ENCODE measurements at places on chromosomes 13 and 19.

GRCh38 chr19:2423071-2423914, 4.1 kb downstream of the TIMM13 start:
- DNase-seq, result no peak

DNA sequence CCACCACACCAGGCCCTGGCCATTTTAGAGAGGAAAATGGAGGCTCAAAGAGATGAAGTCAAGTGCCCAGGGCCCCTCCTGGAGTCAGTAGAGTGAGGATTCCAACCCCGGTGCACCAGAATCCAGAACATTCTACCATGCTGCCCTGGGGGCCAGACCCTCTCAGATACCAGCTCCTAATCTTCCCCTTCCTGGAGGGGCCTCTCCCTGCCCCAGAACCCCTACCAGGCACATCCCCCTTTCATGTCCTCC, 11.1 kb downstream of the CAPN12 start:
- DNase-seq, result no peak

DNA sequence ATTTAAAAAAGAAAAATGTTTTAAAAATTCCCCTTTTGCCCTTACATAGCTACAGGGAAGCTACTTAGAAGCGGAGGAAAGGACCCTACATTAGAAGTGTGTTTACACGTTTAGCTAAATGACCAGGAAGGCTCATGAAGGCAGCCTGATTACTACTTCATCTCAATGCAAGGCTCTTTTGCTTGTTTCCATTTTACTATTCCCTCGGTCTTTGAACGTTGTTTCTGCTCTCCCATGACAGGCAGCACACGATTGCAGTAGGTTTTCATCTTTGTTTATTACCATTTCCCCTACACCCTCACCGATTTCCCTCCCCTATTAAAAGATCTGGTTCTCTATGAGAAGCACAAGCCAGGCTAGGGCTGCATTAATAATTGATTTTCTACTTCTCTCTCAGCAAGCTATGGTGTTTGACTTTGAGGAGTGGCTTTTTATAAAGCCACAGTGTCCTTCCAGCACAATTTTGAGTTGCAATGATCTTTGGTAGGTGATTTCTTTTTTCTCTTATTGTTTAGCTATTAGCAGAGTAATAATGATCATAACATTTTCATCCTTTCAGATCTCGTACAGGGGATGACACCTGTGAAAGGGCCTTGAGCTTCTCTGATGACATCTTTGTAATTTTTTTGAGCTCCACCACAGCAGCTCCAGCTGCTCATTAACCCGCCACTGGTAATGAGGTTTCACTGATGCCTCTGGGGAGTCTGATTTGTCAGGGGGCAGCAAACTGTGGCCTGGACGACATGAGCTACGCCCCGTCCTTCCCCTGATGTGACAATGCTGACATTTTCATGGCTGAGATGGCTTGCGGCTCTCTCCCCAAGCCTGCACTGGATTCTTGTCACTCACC, 670.3 kb downstream of the UQCRFS1 start:
- DNase-seq, result no peak

DNA sequence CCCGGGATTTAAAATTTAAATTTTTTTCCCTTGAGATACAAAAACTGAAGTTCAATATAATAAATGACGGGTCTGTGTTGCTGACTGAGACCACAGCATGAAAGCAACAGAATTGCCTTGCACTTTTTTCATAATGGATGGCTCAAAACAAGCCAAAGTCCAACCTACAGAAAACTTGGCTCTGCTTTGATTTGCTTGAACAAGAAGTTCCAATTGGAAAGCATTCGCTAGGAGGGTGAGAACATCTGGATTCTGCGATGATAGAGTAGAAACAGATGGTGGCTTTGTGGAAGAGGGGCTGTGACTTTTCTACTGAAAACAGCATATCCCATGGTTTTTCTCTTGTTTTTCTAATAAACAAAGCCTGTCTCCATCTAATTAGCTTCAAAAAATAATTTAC, 46.4 kb downstream of the THSD1 start:
- peak; percentile 69 for DNase-seq

DNA sequence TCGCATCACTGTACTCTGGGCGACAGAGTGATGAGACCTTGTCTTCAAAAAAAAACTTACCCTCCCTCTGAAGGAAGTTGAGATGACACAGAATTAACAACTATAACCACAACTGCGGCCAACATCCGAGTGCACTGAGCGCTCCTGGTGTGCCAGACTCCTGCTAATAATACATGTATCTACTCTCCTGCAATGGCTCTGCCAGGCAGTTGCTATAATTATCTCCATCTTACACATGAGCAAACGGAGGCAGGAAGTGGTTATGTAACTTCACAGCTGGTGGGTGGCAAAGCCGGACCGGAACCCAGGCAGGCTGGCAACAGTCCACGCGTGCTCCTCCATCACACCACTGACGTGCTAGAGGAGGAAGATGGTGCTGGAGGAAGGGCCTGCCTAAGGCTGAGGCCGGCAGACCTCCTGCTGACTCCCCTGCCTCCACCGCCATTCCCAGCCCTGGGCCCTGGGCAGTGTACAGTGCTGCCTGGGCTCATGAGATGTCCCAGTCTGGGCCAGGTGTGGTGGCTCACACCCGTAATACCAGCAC, 12.6 kb downstream of the XRCC1 start:
- no peak for DNase-seq

Measured in adipocyte (in vitro differentiated cells).